ENCODE measurements at places on chromosomes 6 and 20.

GRCh38 chr6:144360401-144360800, 75.3 kb downstream of the UTRN start:
- peak; percentile 19 for DNase-seq

GRCh38 chr6:36718560-36718959, 20.9 kb downstream of the RAB44 start:
- DNase-seq = no peak

- DNase-seq = no peak
Measured at GRCh38 chr20:56808117-56808725, 179.1 kb downstream of the TFAP2C start.

- no peak for DNase-seq
Measured at GRCh38 chr20:33472868-33473435, 16.9 kb upstream of the CBFA2T2 start.

DNA sequence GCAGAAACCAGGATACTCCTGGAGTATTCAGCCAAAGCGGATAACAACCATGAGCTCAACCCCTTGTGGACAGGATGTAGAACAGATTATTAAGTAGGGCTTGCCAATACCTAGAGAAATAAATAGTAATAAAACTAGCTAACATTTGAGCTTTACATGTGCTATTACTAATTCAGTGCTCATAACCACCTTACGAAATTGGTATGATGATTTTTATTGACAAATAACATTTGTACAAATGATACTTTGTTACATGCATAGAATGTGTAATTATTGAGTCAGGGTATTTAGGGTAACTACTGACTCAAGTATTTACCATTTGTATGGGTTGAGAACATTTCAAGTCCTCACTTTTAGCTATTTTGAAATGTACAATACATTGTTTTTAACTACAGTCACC, 287.9 kb downstream of the CDC5L start:
- no peak for DNase-seq

GRCh38 chr6:158408552-158409130, 96.4 kb downstream of the TULP4 start:
- DNase-seq = no peak
